Activated CD4-positive, alpha-beta T cell treated with anti-CD3 and anti-CD28 coated beads, Interleukin-2, amount 10 ng/mL, durations not matched to agents 7 days and 5 days (primary cell): ENCODE measurements at places on chromosomes 13 and 19. TPM values are rescaled to one million over a fixed set of nuclear protein-coding genes. Genes with fewer than 3 reads are reported as not detected.

The FCAR gene
- total RNA-seq = not detected

DNA sequence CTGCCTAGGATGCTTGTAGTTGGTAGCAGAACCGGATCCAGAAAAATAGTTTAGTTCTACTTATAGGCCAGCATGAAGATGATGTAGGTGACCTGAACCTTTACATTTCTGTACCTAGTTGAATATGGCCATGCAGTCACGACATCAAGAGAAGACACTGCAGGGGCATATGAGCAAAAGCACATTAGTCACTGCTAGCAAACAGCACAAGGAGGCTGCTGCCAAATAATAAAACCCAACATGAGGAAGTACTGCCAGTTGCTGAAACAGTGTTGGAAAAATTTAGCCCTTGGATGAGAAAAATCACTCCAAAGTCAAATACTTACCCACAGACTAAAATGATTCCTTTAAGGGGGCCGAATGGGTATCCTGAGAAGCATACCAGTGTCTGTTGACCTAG lies 20.8 kb downstream of the ERICH6B start:
- DNase-seq = no peak
- no peaks in the 10 kb centered on the region for H3K36me3 ChIP-seq
- H3K4me3 ChIP-seq = no peak overlapping the region

DNA sequence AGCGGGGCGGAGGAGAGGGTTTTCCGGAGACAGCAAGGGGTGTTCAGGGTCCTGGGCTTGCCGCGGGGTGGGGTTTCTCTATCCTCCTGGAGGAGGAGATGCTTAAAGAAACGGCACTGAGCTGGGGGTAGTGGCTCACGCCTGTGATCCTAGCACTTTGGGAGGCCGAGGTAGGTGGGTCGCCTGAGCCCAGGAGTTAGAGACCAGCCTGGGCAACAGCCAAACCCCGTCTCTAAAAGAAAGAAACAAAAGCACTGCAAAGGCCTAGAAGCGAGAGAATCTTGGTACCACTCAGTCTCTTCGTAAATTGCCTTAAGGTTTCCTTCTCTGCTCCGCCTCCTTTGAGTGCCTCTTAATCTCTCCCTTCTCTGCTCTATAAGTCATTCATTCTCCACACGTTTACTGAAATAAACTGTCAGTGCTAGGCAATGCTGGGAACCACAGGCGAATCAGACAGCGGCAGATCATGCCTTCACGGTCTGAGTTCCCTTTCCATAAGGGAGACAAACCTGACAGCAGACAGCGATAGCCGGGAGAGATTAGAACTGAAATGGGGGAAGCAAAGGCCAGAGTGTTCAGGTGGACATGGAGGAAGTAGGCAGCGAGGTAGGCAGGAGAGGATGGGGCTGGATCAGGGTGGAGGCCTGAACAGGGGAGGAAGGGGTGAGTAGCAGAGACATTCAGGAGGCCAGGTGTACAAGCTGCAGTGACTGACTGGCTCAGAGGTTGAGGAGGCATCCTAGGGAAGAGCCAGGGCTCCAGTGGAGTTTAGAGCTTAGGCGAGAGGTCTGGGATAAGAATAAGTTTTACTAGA lies 580 bp downstream of the EIF3K start:
- peak overlapping the region; percentile 92 for H3K4me3 ChIP-seq
- H3K36me3 ChIP-seq = peaks cover 48% of the 10 kb centered on the region
- no peak for DNase-seq

The IL4I1 gene
- 4.2 TPM for total RNA-seq

DNA sequence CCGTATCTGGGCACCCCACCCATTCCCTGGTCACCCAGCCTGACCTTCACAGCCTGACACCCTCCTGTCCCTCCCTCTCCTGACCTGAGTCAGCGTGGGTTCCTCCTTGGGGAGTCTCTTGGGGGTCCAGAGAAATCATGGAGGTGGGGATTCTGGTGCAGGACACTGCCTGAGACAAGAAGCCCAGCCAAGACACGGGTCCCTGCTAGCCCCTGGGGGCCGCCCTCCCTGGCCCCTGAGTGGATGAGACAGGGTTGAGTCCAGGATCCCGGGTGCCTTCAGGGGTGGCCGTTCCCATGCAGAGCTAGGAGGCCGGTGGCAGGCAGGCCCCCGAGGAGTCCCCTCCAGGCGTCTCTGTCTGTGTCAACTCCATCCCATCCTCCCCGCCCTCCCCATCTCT lies 1.6 kb downstream of the MAP2K7 start:
- peak overlapping the region; percentile 78 for H3K4me3 ChIP-seq
- peaks cover 29% of the 10 kb centered on the region for H3K4me1 ChIP-seq
- peak overlapping the region; percentile 94 for H3K27ac ChIP-seq
- peaks cover 10% of the 10 kb centered on the region for H3K36me3 ChIP-seq
- no peak for DNase-seq

GRCh38 chr19:7738023-7738422 lies 6.1 kb upstream of the CLEC4G start:
- H3K4me3 ChIP-seq = no peak overlapping the region
- H3K27ac ChIP-seq = no peak overlapping the region
- H3K36me3 ChIP-seq = no peaks in the 10 kb centered on the region
- no peak for DNase-seq
- H3K27me3 ChIP-seq = peaks cover 26% of the 10 kb centered on the region

- no peaks in the 10 kb centered on the region for H3K4me1 ChIP-seq
- H3K27ac ChIP-seq = no peak overlapping the region
- no peak overlapping the region for H3K4me3 ChIP-seq
- H3K27me3 ChIP-seq = no peaks in the 10 kb centered on the region
- H3K36me3 ChIP-seq = no peaks in the 10 kb centered on the region
These were observed 2840.3 kb upstream of the PCDH20 start for GRCh38 chr13:64255988-64256387.
